Muscle of arm (tissue), 14 donors: ENCODE measurements at places on chromosomes 7 and 10.

DNA sequence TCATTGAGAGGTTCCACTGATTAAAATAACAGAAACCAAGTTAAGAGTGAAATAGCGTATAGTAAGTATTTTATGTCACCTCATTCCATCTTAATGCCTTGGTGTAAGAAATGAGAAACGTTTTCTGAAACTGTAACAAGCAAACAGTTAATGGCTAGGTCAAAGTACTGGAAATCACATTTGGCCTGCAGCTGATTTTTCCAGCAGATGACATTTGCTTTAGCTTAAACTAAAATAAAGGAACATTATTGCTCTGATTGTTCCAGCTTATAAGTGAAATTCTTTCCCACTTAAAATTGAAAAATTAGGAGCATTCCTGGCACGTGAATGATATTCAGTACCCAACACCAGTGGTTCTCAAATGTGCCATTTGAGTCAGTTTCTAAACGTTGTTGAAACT, 213.6 kb upstream of the DPP6 start:
- peak; percentile 57 for DNase-seq

- DNase-seq: no peak
Observed at GRCh38 chr7:12703881-12704280, 16.4 kb downstream of the ARL4A start.

DNA sequence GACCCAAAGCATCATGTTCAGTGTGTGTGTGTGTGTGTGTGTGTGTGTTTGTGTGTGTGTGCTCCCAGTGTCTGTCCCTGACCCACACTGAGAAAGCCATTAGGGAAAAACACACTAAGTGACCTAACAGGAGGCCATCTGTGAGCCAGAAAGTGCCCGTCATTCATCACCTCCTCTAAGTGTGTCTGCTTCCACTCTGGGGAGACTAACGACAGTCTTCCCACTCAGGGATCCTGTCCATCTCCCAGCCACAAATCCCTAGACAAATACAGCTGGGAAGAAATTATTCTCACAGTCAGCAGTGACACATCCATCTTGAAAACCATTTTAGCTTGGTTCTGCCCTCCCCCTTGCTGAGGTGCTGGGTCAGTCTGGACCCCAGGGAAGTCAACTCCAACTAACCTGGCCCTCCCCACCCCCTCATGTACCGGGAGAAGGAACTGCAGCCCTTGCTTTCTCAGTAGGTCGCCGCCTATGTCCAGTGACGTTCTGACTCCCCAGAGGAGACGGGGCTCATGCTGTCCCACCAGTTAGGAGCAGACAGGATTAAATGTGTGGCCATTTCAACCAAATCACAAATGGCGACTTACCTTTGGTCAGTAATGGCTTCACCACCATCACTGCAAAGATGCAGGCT, 296.5 kb upstream of the ZNF32 start:
- DNase-seq: no peak

- peak; percentile 59 for DNase-seq
Observed at GRCh38 chr10:97612386-97612785, 20.9 kb downstream of the MORN4 start.

DNA sequence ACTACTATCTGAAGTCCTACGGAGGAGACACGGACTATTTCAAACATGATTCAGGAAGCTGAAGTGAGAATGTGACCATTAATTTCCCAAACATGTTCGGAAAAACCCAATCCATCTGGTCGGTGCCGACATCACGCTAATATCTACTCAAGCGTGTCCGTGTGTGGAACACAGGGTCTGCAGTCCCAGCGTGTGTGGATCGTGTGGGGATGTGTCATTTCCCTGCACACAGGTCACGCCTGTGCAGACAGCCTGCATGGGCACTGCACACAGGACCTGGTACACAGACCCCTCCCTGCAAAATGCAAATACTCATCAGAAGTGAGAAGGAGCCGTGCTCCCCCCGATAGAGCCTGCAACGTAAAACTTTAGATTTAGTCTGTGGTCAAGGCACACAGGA, 57.8 kb downstream of the CARD11 start:
- no peak for DNase-seq

GRCh38 chr10:52571018-52571417, 201.6 kb downstream of the MBL2 start:
- no peak for DNase-seq

DNA sequence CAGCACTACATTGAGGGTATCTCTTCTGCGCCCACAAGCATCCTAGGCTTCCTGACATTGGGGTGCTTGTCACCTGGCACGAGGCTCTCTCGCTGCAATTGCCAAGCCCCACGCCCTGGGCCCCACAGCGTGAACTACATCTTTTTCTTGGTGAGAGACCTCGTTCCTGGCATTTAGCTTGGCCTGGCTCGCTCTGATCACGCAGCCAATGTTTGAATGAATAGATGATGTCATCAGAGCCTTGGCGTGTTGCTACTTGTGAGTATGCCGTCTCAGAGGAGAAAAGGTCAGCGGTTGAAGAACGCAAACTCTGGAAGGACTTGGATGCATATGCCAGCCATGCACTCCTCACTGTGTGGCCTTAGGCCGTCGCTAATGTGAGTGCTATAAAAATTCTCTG, 150.2 kb upstream of the AUTS2 start:
- DNase-seq: no peak
